ENCODE measurements at places on chromosomes 5 and 9.

GRCh38 chr5:176486189-176486757, 38.1 kb downstream of the FAF2 start:
- no peak for DNase-seq

- no peak for DNase-seq
Observed at GRCh38 chr5:99020698-99021048, 91.9 kb upstream of the CHD1 start.

- no peak for DNase-seq
Observed at GRCh38 chr9:123399803-123400378, 43.9 kb downstream of the CRB2 start.

- no peak for DNase-seq
Observed at GRCh38 chr5:54895816-54896341, 89.5 kb downstream of the ESM1 start.

DNA sequence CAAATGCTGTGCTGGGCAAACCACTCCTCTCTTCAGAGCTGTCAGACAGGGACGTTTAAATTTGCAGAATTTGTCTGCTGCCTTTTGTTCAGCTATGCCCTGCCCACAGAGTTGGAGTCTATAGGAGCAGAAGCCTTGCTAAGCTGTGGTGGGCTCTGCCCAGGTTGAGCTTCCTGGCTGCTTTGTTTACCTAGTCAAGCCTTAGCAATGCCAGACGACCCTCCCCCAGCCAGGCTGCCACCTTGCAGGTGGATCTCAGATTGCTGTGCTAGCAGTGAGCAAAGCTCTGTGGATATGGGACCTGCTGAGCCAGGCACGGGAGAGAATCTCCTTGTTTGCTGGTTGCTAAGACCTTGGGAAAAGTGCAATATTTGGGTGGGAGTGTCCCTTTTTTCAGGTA, 314.9 kb downstream of the NNT start:
- no peak for DNase-seq

DNA sequence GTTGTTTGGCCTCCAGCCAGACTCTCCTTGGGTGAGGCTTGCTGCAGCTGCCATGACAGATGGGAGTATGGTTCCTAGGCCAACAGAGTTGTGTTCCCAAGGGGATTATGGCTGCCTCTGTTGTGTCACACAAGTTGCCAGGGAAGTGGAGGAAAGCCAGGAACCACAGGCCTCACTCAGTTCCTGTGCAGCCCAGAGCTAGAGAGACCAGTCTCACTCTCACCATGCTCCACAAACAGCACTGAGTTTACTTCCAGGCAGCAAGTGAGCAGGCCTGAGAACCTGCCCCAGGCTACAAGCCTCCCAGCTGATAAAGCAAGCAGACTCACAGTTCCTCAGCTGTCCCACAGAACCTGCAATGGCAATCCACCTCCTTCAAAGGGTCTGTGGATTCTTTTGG, 273.6 kb upstream of the TAS2R1 start:
- no peak for DNase-seq

- no peak for DNase-seq
Observed at GRCh38 chr9:92617951-92618510, 51.9 kb downstream of the IPPK start.

DNA sequence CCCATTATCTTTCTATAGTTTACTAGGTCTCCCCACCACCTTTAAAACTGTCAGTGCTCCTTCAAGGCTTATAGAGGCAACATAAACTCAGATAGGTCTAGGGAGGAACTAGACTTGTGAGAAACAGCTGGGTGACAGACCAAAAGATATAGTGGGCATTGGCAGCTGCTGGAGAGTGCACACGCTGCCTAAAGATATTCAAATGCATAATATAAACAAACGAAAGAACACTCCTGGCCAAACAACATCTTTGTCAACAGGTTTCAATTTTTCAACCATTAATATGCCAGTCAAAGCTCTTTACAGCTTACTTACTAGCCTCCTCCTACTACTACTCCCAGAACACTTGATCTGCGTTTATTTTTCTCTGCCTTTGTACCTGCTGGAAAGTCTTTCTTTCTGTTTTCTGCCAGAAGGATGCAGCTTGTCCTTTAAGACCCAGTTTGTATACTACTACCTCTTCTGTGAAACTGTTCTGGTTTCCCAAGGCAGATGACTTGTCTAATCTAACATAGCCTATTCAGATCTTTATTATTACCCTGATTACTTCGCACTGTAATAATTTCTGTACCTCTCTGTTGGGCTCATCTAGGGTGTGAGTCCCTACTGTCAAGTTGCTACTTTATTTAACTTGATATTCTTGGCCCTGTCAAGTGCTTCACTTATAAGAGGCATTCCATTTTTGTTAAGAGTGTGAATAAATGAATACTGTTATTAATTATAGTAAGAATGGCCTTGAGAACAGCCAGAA, 14.3 kb downstream of the KDM3B start:
- DNase-seq: no peak

GRCh38 chr5:39835371-39835770, 410.6 kb upstream of the DAB2 start:
- DNase-seq: no peak

GRCh38 chr9:2634153-2634552, 12.6 kb downstream of the VLDLR start:
- no peak for DNase-seq

DNA sequence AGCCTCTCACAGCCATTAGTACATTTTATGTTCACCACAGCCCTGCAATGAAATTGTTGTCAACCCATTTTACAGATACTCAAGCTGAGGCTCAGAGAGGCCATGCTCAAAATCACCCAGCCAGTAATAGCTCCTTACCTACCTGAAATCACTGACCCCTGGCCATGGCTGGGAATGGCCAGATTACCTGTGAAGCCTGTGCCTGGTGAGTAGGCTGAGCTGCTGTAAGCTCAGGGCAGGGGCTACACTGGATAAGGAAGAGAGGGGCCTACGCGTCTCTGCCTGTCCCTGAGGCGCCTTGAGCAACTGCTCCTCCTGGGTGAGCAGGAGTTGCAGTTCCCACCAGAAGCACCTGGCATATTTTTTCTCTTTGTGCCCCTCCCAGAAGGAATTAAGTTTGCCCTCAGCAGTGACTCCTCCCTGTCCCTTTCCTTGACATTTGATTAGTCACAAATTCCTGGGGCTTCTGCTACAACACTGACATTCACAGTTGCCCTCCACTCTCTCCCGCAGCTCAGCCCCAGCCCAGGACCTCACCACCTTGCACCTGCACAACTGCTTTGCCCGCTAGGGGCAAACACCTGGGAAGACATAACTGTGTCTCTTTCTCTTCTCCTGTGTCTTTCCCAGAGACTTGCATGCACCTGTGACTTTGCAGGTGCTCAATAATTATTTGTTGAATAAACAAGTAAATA, 5.7 kb downstream of the CLTB start:
- DNase-seq: no peak

GRCh38 chr5:148995791-148996190, 67.1 kb downstream of the SH3TC2 start:
- DNase-seq: no peak

DNA sequence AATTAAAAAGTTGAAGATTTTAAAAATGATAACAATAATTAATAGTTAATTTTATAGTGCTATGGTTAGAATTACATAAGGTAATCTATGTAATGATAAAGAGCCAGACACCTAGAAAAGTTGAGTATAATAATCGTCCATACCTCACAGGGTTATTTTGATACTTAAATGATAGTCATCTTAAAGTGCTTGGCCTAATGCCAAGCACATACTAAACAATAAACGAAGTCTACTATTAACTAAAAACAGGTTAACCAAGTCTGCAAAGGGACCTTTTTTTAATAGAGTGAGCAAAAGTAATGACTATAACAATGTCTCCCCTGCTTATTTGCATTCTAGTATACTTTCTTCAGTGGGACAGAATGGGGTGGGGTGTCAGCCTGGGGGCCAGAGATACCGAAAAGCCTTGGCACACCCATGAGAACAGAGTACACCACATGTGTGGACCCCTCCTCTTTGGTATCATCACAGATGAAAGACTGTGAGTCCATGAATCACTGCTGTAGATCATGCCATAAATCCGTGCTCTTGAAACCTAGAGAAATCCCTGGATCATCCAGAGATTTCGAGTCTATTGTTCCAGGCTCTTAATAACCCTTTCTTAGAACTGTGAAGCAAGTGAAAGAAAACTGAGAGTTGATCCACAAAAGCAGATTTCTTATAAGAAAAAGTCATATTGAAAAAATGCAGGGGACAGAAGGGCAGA, 249.5 kb downstream of the PRELID2 start:
- no peak for DNase-seq

DNA sequence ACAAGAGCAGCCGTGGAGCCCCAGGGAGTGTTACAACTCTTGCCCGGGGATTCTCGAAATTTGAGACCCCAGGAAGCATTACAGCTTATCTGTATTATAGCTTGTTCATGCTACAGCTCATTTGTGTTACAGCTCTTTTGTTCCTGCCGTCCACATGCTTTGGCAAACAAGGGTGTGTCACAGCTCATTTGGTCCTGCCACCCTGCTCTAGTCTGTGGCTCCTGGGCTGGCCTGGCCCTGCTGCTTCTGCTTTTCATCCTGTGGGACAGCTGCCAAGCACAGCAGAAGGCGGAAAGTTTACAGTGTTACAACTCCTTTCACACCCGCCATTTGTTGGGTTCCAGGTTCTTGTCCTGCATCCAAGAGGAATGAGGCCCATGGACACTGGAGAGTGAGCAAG, 685.0 kb downstream of the SLCO4C1 start:
- no peak for DNase-seq

DNA sequence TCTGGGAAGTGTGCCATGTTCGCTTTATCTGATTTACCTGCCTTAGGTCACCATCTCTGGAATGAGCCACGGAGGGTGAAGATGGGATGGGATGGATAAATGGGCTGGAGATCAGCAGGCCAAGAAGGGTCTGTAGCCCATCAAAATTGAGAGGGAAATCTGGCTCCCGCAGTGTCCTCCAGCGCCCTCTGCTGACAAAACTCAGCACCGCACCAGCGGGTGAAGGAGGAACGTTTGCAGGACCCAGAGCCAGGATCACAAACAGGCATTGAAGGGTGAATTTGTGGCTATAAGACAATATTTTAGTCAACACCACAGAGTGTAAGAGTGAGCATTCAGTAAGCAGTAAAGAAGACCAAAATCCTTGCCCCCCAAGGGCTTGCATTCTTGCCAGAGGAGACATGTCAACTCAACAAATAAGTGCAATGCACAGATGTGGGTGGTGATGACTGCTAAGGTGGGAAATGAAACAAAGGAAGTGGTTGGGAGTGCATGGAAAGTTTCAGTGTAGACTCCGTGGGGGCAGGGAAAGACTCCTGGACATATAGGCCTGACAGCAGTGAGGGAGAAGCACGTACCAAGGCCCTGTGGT, 124.4 kb downstream of the TENT4A start:
- DNase-seq: peak; percentile 14

- no peak for DNase-seq
Observed at GRCh38 chr9:68508547-68508946, 32.1 kb downstream of the TMEM252 start.

DNA sequence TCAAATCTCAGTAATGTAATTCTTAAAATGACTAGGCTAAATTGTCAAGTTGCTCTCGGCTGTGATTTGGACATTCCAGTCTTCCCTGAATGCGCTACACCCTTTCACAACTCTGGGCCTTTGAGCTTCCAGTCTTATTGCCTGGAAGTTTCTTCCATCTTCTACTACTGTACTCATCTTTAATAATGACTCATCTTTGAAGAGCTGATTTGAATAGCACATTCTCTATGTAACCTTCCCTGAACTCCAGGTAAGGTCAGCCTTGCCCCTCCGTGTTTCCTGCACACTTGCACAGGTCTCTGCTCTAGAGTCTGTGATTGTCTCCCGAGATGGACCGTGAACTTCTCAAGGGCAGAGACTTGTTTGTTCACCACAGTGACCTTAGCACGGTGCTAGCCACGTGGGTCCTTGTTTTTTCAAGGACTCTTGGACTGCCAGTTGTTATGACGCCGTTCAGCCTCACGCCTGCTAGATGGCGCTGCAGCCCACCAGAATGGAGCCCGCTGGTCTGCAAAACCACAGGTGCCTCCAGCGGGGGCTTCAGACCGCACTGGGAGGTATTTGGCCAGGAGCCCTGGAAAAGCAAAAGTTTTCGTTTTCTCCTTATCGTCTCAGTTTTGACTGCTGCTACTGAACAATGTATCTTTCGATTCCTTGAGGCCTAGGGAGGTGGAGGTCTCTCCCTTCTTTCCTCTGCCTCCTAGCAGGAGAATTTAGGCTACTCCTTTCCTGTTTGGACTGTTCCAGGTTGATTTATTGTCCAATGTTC, 44.4 kb downstream of the SEC61B start:
- peak; percentile 59 for DNase-seq

- no peak for DNase-seq
Observed at GRCh38 chr5:142644127-142644526, 41.8 kb downstream of the FGF1 start.

DNA sequence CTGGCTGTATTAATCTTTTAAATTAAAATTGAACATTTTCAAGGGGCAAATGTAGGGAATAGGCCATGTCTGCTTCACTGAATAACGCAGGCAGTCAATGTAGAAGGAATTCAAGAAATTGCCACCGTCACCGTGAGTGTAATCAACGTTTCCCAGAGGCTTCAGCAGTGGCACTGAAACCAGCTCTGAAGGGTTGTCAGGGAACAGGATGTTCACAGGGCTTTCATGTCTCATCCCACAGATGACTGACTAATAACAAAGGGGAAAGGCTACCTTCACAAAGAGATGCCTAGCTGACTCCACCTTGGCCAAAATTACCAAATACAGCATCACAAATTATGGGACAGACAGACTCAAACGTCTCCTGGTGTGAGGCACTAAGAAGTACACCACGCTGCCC, 70.4 kb upstream of the SIMC1 start:
- DNase-seq: no peak

- no peak for DNase-seq
Observed at GRCh38 chr9:21320465-21320864, 14.7 kb downstream of the KLHL9 start.

DNA sequence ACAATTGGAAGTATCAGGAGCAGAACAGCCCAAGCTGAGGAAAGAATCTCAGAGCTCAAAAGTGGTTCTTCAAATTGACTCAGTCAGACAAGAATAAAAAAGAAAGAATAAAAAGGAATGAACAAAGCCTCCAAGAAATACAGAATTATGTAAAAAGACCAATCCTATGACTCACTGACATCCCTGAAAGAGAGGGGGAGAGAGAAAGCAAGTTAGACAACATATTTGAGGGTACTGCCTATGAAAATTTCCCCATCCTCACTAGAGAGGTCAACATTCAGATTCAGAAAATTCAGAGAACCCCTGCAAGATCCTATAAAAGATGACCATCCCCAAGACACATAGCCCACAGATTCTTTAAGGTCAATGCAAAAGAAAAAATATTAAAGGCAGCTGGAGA, 173.2 kb downstream of the ALDH1A1 start:
- no peak for DNase-seq

GRCh38 chr9:114050646-114051045, 27.5 kb downstream of the AMBP start:
- DNase-seq: no peak

DNA sequence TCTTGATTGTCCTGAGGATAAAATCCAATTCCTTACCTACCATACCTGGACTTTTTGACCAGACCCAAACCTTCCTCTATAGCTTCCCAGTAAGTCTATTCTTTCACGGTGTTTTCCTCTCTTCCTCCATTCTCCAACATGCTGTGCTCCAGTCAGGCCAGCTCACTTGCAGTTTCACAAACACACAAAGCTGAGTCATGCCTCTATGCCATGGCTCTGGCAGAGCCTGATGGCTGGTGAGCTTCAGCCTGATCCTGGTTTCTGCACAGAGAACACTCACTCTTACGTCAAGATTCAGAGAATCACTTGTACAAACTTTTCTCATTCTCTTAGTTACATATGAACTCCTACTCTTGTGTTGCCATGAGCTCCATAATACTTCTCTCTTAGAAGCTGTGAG, 27.7 kb upstream of the PAX5 start:
- no peak for DNase-seq

- no peak for DNase-seq
Observed at GRCh38 chr5:102762095-102762534, 7.0 kb downstream of the PAM start.

GRCh38 chr5:171392585-171393159, 5.0 kb downstream of the NPM1 start:
- no peak for DNase-seq
